ENCODE measurements at places on chromosomes 4 and X.

- DNase-seq: no peak
These were observed 1320.1 kb downstream of the RPA4 start for GRCh38 chrX:98203800-98204199.

DNA sequence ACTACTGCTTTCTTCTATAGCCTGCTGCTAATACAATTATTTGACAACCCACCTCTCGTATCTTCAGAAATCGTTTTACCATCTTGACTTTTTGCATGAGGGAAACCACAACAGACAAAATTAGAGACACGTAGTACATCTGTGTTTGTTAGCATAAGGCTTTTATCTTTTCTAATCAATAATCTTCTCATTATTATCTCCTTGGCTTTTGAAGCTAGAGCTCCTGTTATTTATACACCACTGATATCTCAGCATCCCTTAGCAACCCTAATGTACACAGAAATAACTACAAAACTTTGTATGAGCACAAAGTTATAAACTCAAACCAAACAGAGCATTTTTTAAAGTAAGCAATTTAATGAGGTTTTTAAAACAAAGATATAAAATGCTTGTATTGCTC is 39.7 kb downstream of the CORIN start:
- DNase-seq: no peak

GRCh38 chrX:68634649-68635227 is 12.7 kb upstream of the STARD8 start:
- no peak for DNase-seq

DNA sequence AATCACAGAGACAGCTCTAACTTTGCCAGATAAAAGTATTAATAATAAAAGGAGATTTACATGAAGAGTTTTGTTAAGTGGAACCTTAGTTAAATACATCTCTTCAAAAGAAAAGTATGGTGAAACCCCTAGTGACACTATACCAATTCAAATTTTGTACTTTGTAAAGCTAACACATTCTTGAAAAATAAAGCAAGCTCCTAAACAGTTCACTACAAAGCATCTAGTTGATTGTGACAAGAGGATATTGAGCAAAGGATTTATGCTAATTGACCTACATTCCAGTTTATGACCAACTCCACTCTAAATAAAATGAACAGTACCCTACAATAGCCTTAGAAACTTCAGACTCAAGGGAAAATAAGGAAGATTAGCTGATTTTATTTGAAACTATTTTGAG is 69.4 kb upstream of the WDR17 start:
- DNase-seq: no peak

GRCh38 chrX:152819732-152820131 is 10.8 kb downstream of the CETN2 start:
- no peak for DNase-seq

DNA sequence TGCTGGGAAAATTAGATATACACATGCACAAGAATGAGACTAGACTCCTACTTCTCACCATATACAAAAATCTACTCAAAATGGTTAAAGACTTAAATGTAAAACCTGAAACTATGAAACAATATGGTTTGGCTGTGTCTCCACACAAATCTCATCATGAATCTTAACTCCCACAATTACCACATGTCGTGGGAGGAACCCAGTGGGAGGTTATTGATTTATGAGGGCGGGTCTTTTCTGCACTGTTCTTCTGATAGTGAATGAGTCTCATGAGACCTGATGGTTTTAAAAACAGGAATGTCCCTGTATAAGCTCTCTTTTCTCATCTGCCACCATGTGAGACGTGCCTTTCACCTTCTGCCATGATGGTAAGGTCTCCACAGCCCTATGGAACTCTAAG is 48.5 kb upstream of the DDX60 start:
- DNase-seq: no peak

DNA sequence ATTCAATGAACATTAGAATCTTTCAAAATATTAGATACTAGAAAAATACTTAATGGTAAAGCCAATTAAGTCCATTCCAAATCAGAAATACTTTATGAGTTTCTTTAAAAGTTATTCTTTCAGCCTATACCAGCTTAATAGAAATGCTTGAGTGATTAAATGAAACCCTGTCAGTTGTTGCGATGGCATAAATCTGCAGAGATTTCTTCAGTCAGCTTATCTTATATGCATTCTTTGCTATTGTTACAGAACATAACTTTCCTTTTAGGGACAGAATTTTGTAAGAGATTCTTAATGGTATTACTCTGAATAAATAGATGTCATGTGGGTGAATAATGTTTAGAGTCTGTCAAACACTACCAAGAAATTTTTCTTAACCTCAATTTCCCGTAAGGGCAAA is 325.0 kb upstream of the HAND2 start:
- DNase-seq: no peak

DNA sequence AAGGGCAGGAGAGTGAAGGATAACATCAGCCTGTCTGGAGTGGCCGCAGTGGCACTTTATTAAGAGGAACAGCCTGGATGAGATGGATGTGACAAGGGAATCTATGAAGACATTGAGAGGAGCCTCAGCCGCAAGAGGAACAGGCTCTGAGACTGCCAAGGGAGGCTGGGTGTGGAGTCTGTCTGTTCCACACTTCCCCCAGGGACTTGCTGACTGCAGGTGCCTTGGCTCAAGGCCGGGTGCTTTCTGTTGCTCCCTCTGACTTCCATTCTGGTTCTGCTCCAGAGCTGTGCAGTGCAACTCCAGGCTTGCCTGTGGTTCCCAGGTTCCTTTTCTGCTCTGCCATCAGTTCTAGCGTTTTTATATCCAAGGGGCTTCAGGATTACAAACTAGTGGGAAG is 54.6 kb downstream of the FRMPD3 start:
- no peak for DNase-seq

DNA sequence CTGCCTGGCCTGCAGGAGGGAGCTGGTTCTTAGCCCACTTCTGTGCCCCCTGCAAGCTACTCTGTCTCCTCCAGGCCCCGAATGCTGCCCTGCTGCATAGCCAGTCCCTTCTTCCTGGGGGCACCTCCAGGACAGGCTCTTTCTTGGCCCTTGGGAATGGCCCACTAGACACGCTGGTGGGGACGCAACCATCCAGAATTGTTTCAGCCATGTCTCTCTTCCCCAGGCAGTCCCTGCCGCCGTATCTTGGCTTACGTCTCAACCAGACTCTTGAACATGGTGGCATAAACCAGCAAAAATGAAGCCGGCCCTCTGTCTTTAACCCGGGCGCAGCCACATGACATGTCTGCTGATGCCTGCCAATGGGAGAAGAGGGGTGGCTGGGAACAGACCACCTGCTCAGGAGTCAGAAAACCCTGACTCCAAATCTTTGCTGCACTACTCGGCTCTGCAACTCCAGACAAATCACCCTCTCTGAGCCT is 9.0 kb downstream of the LRPAP1 start:
- DNase-seq: no peak

Measured in NCI-H1417 treated with DMSO at 0.1 percent for 48 hours (cell line).